NCI-H1092 treated with DMSO at 0.1 percent for 48 hours (cell line): ENCODE measurements at places on chromosomes 6 and 20.

- no peak for DNase-seq
These were observed 69.2 kb downstream of the ATG5 start for GRCh38 chr6:106256201-106256968.

DNA sequence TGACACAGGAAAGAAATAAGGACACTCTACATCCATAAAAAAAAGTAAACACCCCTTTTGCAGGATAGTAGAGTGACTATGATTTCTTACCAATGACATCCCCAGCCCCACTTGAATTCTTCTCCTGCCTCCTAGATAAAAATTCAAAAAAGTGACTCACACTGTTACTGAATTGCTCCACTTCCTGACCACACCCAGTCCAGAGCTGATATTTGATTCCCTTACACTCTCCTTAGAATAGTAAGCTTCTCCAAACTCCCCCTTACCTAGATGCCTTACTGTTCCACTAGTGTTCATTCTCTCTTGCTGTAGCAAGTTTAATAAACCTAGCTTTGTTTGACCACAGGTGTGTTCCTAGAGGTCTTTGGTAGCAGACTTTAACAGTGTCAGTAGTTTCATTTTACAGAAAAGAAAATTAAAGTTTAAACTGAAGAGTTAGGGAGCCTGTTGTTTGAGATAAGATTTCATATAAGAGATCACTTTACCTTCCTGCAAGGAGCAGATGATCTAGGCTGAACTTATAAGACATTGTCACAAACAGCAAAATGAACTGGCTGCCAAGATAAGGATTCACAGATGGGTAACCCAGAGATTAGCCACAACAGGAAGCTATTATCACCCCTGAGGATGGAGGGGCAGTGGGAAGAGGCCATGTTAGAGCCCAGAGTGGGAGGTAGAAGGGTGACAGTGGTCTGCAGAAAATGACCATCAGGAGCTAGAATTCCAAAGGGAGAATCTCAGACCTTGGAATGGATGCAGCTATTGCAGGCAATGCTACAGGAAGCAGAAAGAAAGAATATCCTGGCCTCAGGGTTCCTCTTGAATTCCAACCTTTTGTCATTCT, 28.4 kb upstream of the BTN3A2 start:
- no peak for DNase-seq

DNA sequence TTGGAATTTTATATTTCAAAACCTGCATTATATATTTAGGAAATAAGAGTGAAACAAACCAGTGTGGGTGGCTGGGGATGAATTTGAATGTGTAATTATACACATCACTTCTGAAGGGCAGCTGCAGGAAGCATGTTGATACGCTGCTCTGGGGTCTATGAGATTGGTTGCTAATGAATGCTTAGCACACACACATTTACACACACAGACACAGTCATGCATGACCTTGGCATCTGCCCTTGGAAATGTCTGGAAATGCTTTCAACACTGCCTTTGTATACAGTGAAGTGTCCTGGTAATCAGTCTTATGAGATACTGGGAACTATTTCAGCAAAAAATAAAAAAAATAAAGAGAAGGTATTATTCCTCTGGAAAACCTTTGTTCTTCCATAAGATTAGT, 83.4 kb downstream of the ELOVL4 start:
- peak; percentile 42 for DNase-seq

GRCh38 chr6:62285612-62286469, at the start of gene KHDRBS2:
Gene KHDRBS2, minus strand, starts transcription at chr6:62286225.
- peak; percentile 7 for DNase-seq

DNA sequence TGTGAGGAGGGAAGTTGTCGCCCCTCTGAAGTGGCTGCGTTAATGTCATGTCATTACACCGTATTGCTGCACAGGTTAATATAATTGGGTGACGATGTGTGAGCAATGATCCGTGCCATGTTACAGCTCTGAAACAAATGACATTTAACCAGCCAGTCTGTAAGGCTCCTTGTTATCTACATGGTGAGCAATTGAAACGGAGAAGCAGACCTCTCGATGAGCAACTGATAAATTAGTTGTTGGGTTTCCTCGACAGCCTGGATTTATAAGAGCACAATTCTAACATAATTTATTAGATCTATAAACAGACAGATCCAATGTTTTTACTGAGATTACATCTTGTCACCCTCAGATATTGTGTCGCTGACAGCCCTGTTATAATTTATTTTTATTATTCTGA, 49.9 kb upstream of the MAFB start:
- no peak for DNase-seq

DNA sequence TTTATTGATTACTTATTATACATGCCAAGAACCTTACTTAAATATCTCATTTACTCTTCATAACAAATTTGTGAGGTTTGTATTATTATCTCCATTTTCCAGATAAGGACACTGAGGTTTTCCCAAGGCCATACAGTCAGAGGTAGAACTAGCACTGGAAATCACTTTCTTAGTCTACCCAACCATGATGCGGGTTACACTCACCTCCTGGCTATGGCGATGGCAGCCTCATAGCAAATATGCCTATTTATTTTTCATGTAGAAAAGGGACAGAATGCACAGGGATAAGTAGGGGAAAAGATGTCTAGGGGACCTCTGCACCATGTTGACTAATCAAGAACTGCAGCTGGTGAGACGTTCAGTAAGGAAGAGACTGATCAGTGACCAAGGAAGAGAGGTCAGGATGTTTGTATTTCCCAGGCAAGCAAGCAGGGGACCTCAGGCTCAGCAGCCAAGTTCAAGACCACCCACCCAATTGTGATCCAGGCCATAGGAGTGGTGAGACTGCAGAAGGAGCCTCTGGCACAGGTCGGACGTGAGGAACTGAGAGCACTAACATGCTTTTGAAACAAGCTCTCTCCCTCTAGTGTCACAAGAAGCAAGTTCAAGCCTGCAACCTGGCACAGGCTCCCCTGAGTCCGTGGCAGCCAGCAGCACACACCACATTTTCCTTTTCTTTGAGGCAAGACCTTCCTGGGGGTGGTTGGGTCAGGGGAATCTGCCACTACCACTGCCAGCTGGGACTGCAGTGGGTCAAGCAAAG, 97.8 kb downstream of the GMPR start:
- DNase-seq: no peak

DNA sequence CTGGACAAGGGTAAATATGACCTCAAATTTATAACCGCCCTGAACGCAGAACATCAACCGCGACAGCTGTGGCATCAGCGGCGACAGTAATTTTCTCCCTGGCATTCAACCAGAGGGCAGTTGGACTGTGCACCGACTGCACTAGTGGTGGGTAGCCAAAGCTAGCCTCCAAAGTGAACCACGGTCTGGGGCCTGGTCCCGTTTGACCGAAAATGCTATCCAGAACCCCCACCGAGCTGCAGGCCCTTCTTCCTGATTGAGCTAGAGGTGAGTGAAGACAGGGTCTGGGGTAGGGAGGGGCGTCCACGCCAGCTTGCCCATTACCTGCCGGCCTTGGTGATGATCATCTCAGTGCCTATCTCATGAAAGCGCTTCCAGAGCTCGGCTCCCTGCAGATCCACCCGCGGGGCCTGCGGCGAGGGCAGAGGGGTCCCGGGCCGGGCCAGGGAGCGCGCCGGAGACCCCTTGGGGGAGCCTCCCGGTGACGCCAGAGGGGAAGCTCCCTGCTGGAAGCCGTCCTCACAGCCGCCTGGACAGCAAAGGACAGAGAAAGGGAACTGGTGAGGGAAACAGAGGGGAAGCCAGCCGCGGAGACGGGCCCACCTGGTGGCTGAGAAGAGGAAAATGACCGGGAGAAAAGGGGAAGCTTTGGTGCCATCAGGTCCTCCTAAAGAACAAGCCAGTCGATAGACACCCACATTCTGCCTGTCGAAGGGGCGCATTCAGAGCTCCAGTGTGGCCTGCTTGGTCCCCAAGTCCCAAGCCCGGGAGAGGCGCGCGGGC, 2.0 kb downstream of the TBX18 start:
- DNase-seq: peak; percentile 67
